ENCODE measurements at places on chromosomes 1 and 21.
A peak's percentile ranks its signal among the peaks of the same experiment; 100 is the strongest.

DNA sequence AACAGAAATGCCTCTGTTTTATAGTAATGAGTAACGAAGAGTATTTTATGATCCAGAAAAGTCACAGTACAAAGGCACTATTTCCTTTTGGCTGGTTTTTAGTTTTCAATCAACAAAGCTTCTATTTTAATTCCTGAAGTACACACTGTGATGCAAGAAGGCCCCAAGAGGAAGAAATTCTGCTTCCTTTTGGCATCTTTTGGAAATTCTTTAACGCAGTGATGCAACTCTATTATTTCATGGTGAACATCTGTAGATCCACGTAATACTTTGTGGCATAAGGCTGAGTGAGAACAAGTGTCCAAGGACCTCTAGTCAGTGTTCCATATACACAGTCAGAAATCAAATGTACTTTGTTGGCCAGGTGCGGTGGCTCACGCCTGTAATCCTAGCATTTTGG is 137.5 kb downstream of the TGFB2 start:
- no peak for DNase-seq

DNA sequence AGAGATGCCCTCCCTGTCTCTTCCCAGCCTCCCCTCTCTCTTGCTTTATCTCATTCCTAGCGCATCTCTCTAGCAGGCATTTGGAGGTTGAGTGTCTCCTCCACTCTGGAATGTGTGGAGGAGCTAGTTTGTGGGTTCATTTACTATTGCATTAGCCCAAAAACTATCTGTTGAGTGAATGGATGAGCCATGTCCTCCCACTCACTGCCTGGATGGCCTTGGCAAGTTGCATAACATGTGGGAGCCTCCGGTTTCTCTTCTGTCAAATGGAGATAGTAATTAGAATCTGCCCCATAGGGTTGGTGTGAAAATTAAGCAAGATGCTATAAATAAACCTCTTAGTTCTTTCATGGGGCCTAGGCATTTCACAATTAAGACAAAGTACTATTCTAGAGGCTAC is 181.8 kb downstream of the KAZN start:
- DNase-seq: no peak

- DNase-seq: no peak
Observed at GRCh38 chr1:100578201-100578600, 40.3 kb downstream of the GPR88 start.

DNA sequence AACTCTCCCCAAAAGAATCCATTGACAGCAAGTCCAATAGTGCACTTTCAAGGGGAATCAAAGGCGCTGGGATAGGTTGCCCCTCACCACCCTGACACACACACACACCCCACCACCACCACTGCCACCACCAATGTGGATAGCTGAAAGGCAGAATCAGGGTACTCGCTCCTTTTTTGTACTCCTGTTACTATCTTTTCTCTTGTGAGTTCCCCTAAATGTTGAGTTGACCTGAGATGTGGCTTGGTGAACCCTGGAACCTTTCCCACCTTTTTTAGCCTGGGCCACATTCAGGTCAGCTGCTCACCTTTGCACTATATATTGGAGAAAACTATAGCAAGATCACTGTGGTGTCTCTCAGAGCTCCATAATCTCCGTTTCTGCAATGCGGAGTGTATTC is 3.9 kb downstream of the S100A8 start:
- DNase-seq: no peak

DNA sequence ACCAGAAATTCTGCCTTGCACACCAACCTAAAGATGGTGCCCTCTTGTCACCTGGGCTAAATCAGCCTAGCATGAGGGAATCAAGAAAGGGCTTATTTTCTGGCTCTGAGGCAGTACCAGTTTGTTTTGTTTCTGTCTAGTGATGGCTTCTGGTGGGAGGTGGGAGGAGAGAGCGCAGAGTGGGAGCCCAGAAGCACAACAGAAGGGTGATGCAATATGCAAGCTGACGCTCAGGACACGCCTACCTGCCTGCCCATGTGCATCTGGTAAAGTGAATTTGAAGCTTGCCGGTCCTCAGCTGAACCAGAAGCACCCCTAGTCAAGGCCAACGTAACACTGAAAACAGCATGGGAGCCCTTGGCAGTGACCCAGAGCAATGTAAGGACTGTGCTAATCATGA is 138.4 kb upstream of the TIAM1 start:
- DNase-seq: no peak

DNA sequence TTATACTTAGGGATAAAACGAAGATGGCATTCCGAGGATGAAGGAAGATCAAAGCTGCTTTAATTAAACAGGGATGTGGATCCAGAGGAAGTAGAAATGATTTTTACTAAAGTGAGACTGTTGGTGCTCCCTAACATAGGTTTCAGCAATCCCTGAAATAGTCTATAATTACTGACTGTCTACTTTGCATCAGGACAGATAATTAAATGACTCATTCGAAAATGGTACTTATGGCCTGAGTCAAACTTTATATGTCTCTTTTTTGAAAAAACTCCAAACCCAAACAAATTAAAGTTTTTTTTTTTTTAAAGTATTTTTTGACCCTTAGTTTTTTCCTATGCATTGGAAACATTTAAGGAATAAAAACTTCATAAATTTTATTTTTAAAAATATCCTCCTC is 90.3 kb downstream of the LYST start:
- DNase-seq: no peak

DNA sequence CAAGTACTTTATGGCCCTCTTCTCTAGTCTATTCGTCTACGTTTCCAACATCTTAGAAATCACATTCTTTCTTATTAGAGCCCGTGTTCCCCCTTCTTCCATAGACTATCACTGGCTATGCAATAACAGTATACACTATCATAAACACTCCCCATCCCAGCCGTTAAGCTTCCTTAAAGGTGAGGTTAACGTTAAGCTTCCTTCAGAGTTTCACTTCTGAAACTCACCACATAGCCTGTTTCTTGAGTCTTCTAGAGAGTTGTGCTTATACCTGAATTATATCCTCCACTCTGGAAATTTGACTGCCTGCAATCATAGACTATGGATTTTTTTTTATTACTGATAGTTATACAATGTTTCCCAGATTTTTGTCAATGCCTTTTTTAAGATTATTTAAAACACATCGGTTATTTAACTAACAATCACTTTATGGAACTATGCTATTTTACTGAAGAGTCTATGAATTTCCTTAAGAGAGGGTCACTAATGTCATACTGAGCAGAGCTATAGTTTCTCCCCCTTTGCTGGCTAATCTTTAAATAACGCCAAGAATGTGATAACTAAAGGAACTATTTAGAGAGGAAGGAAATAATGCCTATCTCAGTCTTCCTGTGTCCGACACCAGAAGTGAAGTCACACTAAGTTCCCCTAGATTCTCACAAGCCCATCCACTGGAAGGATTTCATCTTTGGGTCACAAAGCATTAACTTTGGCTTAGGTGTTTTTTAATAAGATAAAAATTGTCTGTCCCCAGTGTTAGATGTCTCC is 16.8 kb downstream of the FCER1A start:
- DNase-seq: no peak

DNA sequence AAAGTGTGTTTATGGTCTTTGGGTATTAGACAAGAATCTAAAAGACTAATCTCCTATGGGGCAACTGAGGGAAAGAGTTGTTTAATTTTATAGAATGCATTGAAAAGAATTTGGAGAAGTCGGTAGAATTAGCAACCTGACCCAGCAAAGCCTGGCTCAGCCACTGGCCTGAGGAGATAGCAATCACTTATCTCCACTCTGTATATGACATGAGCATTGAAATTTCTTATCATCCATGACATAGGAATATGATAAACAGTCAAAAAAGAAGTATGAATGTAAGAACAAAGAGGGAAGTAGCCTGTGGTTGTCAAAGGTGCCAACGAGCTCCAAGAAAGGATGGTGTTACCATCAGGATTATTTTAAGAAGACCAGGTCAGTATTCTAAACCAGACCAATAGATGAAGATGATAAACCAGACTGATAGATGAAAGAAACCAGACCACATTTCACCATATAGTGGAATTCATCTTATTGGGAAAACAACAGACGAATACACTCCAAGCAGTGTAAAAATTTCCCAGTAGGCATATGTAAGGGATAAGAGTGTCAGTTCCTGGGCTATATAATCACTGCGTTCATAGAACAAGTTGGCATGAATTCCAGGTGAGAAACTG is 35.7 kb downstream of the ASTN1 start:
- DNase-seq: no peak

- no peak for DNase-seq
Observed at GRCh38 chr1:225446595-225446960, 18.7 kb upstream of the LBR start.

- peak; percentile 60 for DNase-seq
Observed at GRCh38 chr1:93844262-93845045, 34.6 kb downstream of the DNTTIP2 start.

DNA sequence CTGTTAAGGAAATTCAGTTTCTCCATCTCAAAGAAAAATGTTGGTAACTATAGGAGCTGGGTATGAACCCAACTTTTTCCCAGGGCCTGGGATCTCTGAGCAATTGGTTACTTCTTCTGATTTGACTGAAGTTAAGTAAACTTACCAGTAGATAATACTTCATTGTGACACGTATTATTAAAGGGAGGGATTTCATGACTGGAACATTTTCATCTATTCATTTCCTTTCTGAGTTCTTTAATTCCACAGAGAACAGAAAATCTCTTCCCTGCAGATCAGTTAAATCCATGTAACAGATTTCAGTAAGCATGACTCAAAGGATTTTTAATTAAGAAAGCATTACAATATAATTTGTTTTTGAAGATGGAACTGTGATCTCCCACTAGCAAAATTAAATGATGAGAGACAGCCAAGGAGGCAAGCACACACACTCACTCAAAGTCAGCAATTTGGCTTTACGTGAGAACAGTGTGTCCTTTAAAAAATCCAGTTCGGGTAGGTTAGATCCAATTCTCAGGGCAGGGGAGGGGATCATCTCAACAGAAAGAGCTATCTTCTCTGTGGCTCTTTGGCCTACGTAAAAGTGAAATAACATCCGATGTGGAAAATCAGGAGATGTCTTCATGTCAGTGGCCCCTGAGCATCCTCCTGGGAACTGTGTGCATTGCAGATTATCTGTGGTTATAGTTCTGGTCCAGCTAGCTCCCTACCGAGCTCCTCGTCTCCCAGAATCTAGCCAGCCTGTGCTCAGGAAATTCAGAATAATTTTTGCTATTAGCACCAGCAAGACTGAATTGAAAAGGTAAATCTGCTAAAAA is 10.8 kb upstream of the MYOC start:
- DNase-seq: no peak

- DNase-seq: no peak
Observed at GRCh38 chr1:173175514-173176145, 31.5 kb downstream of the TNFSF4 start.

DNA sequence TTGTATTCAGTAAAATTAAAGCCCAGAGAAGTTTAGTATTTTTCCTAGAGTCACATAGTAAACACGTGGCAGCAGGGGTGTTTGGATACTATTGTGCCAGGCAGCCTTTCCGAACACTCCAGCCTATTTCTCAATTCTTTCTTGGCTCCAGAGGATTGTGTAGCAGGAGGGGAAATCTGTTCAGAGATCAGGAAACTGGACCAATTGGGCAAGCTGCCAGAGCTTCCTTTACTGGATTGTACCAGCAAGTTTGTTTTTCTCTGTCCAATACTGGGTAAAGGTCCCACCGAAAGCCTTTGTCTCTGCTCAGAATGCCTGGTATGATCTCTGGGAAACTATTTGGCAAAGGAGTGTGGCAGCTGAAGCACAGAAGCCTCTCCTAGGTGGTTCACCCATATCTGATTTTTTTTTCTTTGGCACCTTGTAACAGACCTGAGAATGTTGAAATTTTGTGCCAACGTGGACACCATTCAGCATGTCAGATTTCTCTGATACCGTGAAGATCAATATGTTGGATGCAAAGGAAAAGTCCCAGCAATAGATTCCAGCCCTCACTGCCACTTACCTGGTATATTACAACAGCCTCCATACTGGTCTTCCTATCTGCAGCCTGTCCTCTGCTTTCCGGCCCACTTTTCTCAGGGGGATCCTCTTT is 126.2 kb downstream of the FGGY start:
- peak; percentile 59 for DNase-seq

GRCh38 chr1:116753312-116753711 is 918 bp upstream of the CD2 start:
- DNase-seq: no peak

DNA sequence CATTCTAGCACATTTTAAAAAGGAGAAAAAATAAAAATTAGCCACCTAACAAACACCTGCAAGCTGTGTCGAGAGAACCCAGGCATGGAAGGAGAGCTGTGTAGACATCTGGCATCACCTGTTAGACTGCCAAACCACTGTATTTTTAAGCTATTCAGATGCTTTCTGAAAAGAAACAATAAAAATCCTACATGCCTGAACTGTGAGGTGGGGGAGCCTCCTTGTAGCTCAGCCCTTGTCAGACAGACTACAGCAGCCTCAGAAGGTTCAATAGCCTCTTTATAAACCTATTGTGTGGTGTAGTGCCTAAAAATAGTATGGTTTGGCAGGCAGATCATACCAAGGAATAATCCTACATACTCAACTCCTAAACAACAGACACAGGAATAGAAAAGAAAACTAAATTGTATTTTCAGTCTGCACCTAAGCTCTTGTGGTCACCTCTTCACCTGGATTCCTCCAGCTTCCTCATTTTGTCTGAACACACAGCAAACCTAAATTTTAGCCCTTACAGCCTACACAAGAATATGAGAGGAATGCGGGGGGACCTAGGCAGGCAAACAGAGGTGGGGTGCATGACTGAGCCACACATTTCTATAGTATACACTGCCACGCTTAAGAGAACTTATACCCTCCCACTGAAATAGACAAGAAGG is 67.0 kb downstream of the SIPA1L2 start:
- DNase-seq: no peak

DNA sequence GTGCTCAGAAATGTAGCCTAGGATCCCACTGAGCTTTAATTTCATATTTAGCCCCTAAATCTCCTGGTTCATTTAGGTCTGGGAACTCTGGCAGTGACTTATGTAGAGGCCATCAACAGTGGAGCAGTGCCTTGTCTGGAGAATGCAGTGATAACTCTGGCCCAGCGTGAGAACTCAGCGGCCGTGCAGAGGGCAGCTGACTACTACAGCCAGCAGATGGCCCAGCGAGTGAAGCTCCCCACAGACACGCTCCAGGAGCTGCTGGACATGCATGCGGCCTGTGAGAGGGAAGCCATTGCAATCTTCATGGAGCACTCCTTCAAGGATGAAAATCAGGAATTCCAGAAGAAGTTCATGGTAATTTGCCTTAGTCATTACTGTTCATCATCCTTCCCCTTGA is 17.8 kb downstream of the GBP6 start:
- no peak for DNase-seq

GRCh38 chr1:170803711-170804110 is 131.6 kb upstream of the MROH9 start:
- no peak for DNase-seq

- DNase-seq: no peak
Observed at GRCh38 chr1:44072204-44072603, 40.9 kb upstream of the SLC6A9 start.
